ENCODE measurements at places on chromosomes 2 and 18.

GRCh38 chr2:176080540-176081375 lies 3.0 kb downstream of the EVX2 start:
- DNase-seq = peak; percentile 59
- no peak overlapping the region for H3K27ac ChIP-seq
- peaks cover 98% of the 10 kb centered on the region for H3K27me3 ChIP-seq
- H3K36me3 ChIP-seq = peaks cover 3% of the 10 kb centered on the region
- peak overlapping the region; percentile 63 for H3K4me3 ChIP-seq

DNA sequence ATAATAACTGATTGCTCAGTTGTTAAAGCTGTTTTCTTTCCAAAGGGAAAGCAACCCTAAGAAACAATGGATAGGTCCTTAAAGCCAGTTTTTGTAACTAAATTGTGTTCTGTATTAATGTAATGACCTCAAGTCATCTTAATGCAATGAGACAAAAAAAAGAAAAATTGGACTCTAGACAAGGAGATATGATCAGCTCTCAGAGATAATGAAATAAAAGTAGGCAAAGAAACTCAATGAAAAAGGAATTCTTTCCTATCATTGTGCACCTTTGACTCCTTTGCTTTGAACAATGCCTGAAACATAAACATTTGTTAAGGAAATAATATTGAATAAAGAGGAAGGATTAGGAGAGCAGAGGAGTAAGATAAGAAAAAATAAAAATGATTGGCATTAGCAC lies 86.1 kb downstream of the RIT2 start:
- H3K4me1 ChIP-seq = peaks cover 23% of the 10 kb centered on the region
- H3K36me3 ChIP-seq = no peaks in the 10 kb centered on the region
- no peak overlapping the region for H3K4me3 ChIP-seq
- H3K27me3 ChIP-seq = no peaks in the 10 kb centered on the region
- no peak for DNase-seq

DNA sequence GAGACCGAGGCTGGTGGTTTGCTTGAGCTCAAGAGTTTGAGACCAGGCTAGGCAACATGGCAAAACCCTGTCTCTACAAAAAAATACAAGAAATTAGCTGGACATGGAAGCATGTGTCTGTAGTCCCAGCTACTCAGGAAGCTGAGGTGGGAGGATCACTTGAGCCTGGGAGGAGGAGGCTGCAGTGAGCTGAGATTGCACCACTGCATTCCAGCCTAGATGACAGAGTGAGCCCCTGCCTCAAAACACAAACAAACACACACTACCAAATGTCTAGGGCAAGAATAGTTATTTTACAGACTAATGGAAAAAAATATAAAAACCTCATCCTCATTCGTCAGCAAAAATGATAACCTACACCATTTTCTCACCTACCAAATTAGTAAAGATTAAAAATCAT lies 15.3 kb downstream of the BUB1 start:
- H3K36me3 ChIP-seq = peaks cover 82% of the 10 kb centered on the region
- H3K4me1 ChIP-seq = peaks cover 6% of the 10 kb centered on the region
- H3K27ac ChIP-seq = no peak overlapping the region
- no peaks in the 10 kb centered on the region for H3K27me3 ChIP-seq
- no peak overlapping the region for H3K4me3 ChIP-seq
- DNase-seq = no peak

- H3K4me1 ChIP-seq = no peaks in the 10 kb centered on the region
- no peak overlapping the region for H3K27ac ChIP-seq
- H3K27me3 ChIP-seq = no peaks in the 10 kb centered on the region
- no peaks in the 10 kb centered on the region for H3K36me3 ChIP-seq
- H3K4me3 ChIP-seq = no peak overlapping the region
- DNase-seq = no peak
Observed at GRCh38 chr2:166104773-166105172, 23.0 kb downstream of the SCN1A start.
